ENCODE measurements at places on chromosomes 11 and 22.

DNA sequence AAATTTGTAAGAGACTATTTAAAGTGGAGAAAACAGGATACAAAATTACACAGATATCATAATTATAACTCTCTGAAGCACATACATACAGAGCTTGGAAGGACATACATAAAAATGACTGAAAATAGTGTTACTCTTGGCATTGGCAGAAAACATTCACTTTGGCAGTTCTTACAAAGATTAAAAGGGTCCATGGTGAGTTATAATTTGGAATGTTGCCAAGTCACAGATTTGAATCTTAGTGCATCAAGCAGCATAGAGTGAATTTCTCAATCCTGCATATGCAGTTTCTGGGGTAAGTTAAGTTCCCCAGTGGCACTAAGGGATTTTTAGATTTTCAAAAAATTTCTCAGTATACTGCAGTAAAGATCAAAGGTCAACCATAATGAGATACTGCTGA is 115.9 kb downstream of the CCDC81 start:
- no peak for DNase-seq

GRCh38 chr11:26297189-26297975 is 34.5 kb upstream of the ANO3 start:
- no peak for DNase-seq

- no peak for DNase-seq
These were observed 791 bp downstream of the EI24 start for GRCh38 chr11:125569915-125570621.

DNA sequence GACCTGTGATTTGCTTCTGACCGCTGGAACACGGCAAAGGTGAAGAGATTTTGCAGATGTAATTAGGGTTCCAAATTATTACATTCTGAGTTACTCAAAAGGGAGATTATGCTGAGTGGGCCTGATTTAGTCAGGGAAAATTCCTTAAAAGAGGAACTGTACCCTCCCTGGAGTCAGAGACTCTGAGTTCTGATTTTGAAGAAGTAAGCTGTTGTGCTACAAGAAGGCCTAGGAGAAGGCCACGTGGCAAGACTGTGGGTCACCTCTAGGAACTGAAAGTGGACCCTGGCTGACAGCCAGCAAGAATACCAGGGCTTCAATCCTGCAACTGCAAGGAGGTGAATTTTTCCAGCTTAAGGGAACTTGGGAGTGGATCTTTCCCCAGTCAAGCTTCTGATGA is 45.3 kb downstream of the CHRDL2 start:
- no peak for DNase-seq

DNA sequence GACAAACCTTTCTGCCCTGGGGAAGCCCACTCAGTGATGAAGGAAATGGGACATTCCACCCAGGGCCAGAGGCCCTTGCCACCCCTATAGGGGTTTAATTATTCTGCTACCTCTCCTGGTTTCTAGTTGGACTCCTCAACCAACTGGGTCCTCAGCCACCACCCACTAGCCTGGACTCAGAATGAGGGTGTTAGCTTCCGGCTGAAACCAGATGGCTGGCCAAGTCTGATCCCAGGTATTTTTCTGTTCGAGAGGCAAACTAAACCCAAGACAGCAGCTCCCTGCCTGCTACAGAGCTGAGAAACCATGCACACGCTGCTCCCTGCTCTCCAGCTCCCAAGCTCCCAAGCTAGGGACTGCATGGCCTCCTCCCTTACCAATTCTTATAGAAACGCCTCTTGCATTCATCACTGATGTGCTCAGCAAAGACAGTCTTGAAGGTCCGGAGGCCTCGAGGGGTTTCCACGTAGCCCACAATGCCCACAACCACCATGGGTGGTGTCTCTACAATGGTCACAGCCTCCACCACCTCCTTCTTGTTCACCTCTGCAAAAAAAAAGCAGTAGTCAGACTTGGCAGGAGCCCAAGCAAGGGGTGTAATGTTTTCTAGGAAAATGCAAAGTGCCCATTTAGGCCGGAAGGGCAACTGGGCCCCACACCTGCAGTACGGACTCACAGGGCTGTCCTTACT is 2.2 kb downstream of the RPL3 start:
- DNase-seq, result no peak

DNA sequence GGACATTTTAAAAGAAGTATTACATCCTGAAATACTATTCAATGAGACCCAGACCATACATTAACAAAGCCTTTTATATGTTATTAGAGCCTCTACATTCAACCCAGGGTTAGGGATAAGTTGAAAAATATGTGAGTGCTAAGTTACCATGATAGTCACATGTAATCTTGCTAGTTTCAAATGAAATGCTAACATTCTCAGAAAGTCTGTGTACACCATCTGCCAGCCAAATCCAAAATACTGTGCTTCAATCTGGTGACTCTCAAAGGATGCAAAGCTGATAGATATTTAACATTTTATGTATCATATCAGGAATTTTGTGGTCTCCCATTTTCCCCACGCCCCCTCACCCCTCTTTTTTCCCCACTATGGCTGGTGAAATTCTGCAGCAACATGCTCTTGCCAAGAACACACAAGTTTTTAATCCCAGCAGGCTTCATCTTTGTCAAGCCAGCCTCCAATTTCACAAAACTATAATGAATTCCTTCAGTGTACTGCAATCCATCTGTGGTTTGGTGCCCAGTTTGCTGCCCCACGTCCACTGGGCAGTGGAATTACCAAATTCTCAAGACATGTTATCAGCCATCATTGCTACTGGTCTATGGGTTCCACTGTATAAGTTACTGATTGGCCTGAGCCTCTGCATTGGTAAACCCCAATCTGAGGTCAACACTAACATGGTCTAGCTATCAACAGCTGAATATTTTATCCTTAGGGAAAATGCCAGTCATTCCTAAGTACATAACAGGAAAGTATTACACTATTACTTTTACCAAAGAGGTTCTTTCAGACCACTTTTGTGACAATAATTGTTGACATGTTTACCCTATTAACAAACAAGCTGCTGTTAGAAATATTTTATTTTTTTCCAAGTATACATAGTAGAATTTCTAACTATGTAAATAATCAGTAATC is 1.5 kb upstream of the PICALM start:
- no peak for DNase-seq

- no peak for DNase-seq
These were observed 63.8 kb upstream of the APOA1 start for GRCh38 chr11:116901211-116901610.

- no peak for DNase-seq
These were observed 48.3 kb downstream of the LARGE1 start for GRCh38 chr22:33871935-33872334.

DNA sequence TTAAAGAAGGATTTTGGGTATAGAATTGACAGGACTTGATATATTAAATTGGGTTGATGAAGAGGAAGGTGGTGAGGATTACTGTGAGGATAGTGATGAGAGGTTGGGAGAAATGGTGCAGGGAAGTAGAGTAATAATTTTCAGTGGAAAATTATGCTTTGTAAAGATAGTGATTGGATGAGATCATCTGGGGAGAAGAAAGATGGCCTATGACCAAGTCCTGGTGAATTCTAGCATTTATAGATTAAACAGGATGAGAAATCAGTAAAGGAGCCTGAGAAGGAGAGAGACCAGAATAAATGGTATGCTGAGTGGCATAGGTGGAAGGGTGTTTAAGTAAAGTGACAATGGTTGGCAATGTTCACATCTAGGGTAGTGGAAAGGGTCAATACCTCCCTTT is 15.0 kb downstream of the IPO7 start:
- DNase-seq, result no peak

- no peak for DNase-seq
These were observed 96.6 kb downstream of the BCR start for GRCh38 chr22:23276656-23277582.

DNA sequence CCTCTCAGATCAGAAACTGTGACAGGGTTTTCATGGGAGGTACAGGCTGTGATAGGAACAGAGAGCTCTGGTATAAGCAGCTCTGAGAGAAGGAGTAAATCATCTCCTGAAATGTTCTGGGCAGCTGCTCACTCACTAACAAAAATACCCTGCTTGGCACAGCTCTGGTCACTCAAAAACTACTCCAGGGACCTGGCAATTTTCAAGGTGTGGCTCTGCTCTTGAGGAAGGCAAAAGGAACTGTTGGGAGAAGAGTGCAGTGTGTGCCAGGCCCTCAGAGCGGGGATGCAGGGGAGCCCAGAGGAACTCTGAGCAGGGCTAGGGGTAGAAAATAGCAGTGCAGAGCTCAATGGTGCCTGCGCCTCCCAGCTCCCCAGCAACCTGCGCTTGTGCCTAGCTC is 180.5 kb upstream of the ZBED5 start:
- no peak for DNase-seq

- DNase-seq, result no peak
These were observed 36.0 kb downstream of the PHLDB1 start for GRCh38 chr11:118643142-118643994.

DNA sequence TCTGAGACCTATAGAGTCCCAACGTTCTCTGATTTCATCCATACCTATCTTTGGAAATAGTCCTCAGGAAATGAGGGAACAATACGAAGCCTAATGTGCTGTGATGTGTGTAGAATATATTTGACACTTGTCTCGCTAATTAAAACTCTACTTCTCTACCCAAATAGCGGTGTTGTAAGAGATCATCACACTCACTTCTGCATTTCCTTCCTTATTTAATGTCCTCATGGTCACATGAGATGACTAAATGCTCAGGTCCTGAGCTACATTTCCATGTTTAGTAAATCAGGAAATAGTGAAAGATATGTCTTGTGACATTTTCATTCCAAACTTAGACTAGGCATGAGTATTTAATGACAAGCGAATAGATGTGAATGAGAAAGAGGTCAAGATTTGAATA is 112.3 kb downstream of the MAML2 start:
- DNase-seq, result no peak

- DNase-seq, result no peak
These were observed 3.5 kb downstream of the RHOD start for GRCh38 chr11:67060111-67060522.

DNA sequence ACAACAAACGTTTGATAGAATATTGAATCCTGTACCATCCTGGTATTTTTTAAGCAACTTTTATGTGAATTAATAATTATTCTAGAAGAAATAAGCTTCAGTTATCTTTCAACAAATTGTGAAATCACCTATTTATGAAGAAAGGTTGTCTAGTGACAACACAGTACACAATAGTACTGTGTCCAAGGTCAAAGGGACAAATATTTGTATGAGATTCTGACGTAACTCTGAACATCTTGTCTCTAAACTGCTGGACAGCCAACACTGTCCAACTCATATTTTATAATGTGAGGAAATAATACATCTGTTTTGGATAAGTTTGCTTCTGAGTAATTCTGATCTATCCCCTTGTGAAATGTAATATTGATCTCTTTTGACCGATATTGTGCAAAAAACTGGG is 18.9 kb downstream of the CASP5 start:
- DNase-seq, result no peak

DNA sequence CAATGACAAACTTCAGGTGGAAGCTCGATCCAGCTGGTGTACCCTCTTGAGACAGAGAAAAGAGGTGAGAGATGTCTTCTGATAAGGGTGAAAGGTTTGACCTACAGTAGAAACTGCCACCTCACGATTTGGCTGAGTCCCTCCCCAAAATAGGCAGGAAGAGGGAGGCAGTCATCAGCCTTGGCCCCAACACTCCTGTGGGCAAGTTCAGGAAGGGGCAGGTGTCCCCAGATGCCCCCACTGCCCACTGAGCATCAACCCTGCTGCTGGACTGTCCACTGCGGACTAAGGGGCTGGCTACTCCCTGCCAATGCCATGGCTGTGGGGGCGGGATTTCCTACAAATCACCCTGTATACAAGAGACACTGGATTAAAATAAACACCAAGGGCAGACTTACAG is 441.4 kb downstream of the BUD13 start:
- DNase-seq, result no peak

DNA sequence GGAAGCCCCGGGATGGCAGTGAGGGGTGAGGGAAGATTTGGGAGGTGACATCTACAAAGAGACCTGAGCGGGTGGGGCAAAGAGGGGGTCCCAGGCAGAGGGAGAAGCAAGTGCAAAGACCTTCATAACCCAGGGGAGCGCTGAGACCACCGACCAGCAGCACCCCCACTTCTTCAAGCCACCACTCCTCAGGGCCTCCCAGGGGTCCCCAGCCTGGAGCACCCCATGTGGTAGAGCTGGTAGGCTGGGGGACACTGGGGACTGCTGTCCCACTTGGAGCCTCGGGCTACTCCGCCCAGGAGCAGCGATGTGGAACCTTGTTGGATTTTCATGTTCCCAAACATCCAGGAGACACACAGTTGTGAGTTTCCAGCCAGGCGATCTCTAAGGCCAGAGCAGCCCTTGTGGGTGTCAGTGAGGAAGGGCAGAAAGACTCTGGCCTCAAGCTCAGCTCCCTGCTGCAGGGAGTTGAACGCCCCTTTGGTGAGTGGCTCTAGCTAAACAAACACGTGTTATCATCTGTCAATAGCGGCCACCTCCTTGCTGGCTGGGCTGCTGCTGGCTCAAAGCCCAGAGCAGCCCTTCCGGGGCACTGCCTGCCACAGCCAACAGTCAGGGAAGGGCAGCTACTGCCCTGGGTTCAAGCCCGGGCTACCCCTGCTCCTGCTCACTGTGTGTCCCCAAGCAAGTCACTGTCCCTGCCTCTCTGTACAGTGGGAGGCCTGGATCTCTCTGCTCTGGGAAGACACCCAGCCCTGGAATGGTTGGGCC is 25.7 kb upstream of the CHKA start:
- DNase-seq, result no peak

GRCh38 chr11:61201476-61201875 is 1.8 kb upstream of the PGA3 start:
- DNase-seq, result no peak

- DNase-seq, result no peak
These were observed 17.5 kb upstream of the SMIM38 start for GRCh38 chr11:69138265-69138664.

DNA sequence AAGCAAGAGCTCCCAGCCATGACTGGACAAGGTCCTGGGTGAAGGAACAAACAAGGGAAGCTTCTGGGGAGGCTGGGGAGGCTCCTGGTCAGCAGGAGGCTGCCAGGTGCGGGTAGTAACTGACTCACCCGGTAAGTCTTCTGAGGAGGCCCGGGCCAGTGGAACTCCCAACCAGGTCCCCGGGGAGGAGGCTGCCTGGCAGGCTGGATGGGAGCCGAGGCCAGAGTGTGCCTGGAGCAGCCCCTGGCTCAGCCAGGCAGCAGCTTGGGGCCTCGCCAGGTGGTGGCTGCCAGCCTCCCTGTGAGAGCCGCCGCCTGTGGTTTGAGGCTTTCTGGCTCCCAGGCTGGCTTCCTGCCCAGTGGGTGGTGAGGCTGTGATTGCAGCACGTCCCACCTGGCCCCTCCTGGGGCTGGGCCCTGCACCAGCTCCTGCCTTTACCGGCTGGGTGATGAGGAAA is 46.2 kb downstream of the IGF2 start:
- no peak for DNase-seq

Data from T-helper 2 cell treated with Interferon-gamma antibody and Interleukin-4, amounts not matched to agents 5 μg/mL and 100 μg/mL, for 36 hours (primary cell).